ENCODE measurements at places on chromosomes 16 and 17.

- DNase-seq = no peak
Observed at GRCh38 chr17:1960545-1960912, 64.6 kb downstream of the RTN4RL1 start.

- peak; percentile 33 for DNase-seq
Observed at GRCh38 chr16:35391328-35391727, 1931.9 kb downstream of the TP53TG3F start.

GRCh38 chr16:4954714-4955113, 3.4 kb upstream of the SEC14L5 start:
- no peak for DNase-seq

DNA sequence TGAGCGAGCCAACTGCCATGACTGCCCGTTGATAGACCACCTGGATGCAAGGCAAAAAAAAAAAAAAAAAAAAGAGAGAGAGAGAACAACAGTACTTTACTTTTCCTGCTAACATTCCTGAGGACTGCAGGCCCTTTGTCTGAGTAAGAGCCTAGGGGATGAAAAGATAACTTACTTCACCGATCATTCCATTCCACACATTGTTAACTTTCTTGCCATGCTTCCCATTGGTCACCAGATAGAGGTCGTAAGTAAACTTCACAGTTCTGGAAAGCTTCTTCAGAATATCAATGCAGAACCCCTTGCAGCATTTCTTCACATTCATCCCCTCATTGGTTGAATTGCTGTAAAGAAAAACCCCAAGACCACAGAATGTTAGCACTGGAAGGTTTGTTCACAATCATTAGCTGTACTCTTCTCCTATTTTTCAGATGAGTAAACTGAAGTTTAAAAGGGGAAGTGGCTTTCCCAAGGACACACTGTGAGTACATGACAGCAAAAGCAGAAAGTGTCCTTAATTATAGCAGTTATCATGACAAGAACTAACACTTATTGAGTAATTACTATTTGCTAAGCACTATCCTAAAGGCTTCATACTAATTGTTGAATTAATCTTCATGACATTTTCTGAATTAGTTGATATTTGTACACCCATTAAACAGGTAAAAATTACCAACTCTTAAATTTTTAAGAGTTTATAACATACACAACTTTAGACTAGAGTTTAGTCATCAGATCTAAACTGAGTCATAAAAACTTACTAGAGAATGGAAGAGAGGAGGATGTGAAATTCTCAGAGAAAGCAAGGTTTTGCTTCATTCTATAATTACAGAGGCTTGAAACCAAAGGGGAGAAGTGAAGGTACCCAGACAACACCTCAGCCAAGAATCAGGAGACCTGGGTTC, 341.2 kb downstream of the GRIN2A start:
- DNase-seq = no peak

DNA sequence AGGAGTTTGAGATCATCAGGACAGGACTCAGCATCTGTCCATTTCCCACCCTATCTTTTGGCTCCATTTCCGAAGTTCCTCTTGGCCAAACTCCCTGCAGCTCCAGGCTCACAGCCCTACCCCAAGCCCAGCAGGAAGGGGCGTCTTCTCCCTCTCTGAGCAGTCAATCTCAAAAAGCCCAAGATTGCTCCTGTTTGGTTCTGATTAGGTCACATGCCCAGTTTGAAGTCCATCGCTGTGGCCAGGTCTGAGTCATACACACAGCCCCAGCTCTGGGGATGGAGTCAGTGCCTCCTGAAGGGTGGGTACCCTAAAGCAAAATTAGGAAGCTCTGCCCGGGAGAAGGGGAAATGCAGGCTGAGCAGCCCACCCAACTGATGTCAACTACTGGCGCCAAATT, 23.9 kb downstream of the SNX20 start:
- no peak for DNase-seq

- no peak for DNase-seq
Observed at GRCh38 chr17:49637050-49637449, 40.8 kb downstream of the SPOP start.

GRCh38 chr17:63697341-63698286, 2.3 kb downstream of the LIMD2 start:
- peak; percentile 45 for DNase-seq
